ENCODE measurements at places on chromosomes 16 and 17. TPM values are rescaled to one million over a fixed set of nuclear protein-coding genes. Genes with fewer than 3 reads are reported as not detected.

Gene KRT27
- not detected for total RNA-seq

Gene DLX4
- total RNA-seq: 0.19 TPM

Gene NMRAL1
- total RNA-seq: 25.3 TPM

Gene RSKR
- total RNA-seq: 4.7 TPM

Gene MLYCD
- 5.5 TPM for total RNA-seq

Gene CLDN7
- total RNA-seq: 4.4 TPM

Gene VWA3A
- total RNA-seq: not detected

Gene SOX9
- total RNA-seq: 3.2 TPM

Gene IRF8
- total RNA-seq: 6.3 TPM

GRCh38 chr16:69217433-69217832 lies 30.5 kb downstream of the SNTB2 start:
- DNase-seq: no peak

DNA sequence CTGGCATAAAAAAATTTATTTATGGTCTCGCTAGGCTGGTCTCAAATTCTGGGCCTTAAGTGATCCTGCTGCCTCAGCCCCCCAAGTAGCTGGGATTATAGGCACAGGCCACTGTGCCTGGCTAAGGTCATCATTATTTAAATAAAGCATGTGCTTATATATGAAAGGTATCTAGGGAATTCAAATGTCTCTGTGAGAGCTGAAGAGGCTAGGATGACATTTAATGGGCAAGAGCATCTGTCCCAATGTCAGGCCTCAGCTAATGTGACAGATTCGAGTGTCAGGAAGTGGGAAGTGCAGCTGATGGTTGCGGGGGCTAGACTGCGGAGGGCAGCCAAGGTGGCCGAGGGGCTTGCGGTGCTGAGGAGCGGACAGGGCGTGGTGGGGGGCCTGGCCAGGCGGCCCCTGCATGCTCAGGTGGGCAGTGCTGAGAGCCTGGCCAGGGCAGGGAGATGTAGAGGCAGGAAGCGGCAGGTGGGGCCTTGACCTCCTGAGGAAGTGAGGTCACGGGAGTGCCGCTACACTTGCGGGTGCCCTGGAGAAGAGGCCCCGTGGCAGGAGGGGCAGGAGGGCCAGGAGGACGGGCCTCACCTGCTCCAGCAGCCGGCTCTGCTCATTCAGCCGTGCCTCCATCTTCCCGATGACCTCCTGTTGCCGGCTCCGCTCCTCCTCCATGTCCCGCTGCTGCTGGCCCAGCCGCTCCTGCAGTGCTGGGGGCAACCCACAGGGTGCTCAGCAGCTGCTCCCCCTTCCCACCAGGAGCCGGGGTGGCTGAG lies 12.6 kb upstream of the MRPL38 start:
- DNase-seq: no peak

DNA sequence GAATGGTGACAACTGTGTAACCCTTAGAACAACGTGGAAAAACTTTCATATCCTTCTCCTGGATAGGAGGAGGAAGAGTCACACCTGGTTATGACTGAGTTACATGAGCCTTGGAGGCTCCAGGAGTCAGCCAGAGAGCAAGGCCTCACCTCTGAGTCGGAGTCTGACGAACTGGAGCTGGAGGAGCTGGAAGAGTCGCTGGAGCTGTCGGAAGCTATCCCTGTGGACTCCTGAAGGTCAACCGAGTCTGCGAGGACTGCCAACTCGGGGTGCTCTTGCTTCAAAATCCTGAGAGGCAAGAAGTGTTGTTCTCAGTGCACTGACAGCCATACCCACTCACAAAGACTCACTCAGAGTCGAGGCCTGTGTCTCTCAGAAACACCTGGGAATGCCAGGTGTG lies 6.2 kb downstream of the JMJD6 start:
- DNase-seq: no peak

DNA sequence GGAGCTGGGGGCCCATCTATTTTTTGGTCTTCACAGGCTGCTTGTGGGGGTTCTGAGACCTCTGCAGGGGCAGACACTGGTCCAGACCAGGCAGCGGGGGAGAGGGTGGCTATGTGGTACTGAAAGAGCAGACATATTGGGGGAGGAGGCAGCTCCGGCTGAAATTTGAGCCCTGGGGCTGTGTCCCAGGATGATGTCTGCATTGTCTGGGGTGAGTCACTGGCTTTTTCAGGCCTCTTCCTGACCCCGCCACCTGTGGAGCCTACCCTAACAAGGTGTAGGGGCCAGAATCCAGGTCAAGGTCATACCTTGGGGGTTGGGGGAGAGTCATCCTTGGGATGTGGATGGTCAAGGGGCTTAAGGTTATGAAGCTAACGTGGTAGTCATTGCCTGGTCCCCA lies 2.4 kb downstream of the CORO6 start:
- DNase-seq: no peak

DNA sequence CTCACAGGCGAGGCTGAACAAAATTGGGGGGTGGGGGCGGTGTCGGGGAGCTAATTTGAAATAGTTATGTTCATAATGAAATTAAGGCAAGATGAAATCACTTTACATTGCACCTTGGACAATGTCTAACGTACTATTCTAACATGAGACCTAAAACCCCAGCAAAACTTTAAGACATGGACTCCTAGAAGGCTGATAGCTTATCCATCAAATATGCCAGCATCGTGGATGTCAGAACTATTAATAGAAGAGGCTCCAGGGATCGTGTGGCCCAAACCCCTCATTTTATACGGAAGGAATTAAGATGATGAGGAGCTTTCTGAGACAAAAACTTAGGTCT lies 279.6 kb downstream of the SOX9 start:
- DNase-seq: no peak

DNA sequence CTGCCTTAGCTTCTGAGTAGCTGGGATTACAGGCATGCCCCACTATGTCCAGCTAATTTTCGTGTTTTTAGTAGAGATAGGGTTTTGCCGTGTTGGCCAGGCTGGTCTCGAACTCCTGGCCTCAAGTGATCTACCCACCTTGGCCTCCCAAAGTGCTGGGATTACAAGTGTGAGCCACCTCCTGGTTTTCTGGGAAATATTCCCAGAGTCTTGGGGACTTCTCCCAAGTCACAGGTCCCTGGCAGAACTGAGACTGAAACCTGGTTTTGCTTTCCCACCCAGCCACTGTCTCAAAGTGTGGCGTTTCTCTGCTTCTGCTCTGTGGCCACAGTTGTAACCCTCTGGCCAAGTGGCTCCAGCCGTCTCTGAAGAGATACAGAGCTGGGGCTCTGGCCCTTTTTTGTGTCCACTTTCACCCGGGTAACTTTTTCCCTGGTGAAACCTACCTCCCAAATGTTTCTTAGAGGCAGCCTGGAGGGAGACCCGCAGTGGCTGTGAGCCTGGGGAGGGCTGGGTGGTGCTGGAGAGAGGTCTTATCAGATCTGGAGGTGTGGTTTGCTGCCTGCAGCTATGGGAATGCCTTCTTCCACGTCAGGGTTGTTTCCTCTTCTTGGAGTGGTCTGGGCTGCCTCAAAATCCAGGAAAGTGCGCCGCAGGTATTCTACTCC lies 5.1 kb downstream of the KSR1 start:
- DNase-seq: peak; percentile 50

- no peak for DNase-seq
These were observed 182.3 kb upstream of the SOX9 start for GRCh38 chr17:71938340-71939010.

DNA sequence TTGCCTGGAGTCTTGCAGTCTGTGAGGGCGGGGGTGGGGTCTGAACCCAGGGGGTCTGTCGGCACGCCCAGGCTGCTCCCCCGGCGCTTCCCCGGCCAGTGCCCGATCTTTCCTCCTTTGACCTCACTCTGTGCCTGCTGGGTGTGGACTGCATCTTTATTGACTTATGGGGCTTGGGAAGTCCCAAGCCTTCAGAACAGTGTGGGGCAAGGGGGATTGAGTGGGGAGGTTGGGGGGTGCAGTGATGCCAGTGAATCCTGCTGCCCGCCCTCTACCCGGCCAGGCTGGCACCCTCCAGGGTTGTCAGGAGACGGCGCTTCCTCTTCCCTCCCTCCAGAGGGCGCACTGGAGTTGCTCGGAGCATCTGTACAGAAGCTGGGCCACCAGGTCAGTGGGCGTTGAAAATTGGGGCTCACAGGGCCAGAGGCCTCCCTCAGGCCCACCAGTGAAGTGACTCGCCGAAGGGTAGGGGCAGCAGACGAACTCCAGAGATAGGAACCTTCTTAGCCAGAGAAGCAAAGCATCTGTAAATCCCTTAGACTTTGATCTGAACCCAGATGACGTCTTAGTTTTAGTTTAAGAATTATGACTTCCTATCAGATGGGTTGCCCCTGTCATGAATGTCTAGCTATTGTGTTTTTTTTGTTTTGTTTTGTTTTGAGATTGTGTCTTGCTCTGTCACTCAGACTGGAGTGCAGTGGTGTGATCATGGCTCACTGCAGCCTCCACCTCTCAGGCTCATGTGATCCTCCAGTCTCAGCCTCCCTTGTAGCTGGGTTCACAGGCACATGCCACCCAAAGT lies 184.8 kb upstream of the CIBAR2 start:
- no peak for DNase-seq

DNA sequence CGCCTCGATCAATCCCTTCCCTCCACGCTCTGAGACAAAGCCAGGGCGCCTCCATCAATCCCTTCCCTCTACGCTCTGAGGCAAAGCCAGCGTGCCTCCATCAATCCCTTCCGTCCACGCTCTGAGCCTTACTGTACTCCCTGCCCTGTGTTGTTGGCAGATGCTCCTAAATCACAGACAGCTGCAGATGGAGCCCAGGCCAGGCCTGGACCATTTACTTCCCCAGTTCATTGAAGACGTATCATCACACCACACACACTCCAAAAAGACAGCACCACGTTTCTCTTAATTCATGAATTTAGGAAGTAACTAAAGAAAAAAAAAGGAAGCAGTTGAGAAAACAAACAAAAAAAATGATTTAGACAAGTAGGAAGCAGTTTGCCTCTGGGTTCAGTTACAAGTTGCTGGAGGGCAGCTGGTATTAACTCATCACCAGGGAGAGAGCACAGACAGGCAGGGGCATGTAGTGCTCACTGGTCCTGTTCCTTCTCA lies 7.4 kb upstream of the CD300LD start:
- peak; percentile 81 for DNase-seq

- no peak for DNase-seq
These were observed 8.6 kb downstream of the USP32 start for GRCh38 chr17:60383379-60383778.

GRCh38 chr17:63464691-63465236 lies 12.1 kb upstream of the ACE start:
- DNase-seq: no peak

DNA sequence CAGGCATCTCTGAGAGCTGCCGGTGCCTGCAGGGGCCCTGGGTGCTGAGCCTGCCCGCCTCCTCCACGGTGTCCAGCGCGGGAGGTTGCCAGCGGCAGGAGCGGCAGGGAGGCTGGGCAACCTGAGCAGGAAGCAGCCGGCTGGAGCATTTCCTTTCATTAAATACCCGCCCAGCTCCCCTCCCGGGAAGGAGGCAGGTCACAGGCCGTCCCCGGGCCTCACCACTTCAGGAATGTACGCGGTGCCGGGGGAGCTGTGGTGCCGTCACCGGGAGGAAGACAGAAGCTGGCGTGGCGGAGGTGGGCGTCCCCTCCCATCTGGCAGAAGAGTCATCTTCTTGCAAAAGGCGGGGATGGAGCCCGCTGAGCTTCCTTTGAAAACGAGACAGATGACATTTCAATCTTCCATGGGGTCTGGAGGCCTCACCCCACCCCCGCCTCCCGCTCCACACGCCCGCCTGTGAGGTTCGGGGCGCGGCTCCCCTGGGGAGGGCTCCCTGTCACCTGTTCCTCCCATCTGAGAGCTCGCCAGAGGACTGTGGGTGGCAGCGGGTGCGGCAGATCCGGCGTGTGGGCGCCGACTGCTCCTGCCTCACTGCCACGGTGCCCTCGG lies 16.0 kb downstream of the SOX8 start:
- DNase-seq: no peak

- no peak for DNase-seq
These were observed 58.7 kb downstream of the CMC2 start for GRCh38 chr16:80947708-80948625.

DNA sequence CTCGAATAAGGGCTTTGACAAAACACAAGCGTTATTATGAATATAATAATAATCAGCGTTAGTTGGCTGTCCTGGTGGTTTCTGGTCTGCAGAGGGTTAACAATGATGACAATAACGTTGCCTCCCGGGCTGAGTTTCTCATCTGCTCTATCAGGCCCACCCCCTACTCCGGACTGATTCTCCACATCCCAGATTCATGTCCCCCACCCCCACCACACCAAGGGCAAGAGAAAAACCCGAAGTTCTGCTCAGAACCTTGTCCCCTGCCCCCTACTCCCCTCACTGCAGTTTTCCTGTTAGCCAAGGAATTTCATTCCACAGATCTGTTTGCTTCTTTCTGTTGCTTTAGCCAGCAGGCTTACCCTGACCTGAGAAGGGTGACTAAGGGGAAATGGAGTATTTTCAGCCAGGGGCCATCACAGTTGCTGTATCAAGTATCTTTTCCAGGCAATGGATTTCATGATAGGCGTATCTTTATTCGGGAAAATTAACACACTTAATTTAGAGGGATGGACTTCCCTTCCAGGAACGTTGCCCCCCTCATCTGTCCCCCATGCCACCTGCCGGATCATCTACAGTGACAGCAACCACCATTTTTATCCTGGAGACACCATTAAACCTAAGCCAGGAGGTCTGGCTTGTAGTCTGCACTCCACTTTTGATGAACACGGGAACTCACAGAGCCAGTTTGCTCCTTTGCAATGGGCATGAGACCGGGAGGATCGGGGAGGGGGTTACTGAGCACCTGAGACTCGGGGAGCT lies 23.7 kb downstream of the ALOX15 start:
- DNase-seq: no peak

- no peak for DNase-seq
These were observed 14.9 kb downstream of the CCL17 start for GRCh38 chr16:57419506-57419905.

DNA sequence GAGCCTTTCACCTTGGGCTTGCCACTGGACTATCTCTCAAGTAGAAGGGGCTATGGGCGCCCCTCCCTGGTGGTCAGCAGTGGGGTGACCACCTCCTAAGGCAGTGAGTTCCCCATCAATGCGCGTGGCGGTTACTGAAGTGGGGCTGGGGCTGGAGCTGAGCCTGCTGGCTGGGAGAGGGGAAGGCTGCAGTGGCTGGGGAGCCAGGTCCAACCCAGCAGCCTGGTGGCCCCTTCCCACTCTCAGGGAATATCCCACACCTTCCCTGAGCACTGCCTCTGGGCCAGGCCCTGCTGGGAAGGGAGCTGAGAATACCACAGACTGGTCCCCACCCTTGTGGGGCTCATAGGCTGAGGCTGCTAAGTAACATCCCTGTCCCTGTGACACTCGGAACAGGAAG lies 19.8 kb upstream of the MPRIP start:
- DNase-seq: peak; percentile 79

- DNase-seq: peak; percentile 70
These were observed 148.2 kb downstream of the SNX29 start for GRCh38 chr16:12124742-12125141.

- peak; percentile 81 for DNase-seq
These were observed 5.2 kb upstream of the OR1F1 start for GRCh38 chr16:3182608-3183444.

DNA sequence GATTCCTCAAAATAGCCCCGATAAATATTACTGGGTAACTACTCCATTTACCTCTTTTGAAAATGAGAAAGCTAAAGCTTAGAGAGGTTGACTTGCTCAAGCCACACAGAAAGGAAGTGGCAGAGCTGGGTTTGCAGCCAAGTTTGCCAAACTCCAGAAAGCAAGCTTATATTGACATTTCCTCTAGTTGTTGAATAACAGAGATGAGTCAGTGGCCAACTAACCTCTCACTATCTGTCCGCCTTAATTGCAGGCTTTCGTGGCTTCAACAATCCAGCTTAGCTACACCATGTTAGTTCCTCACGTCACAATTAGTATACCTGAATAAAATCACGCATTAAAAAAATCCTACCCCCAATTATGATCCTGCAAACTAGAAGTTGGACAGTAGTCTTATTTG lies 151.7 kb downstream of the CNTNAP4 start:
- DNase-seq: no peak

Data from posterior vena cava (tissue), 2 donors.